ENCODE measurements at places on chromosomes 2 and 18. TPM values are rescaled to one million over a fixed set of nuclear protein-coding genes. Genes with fewer than 3 reads are reported as not detected.

The LYPD6B gene
- 1.4 TPM for polyA plus RNA-seq

The GPD2 gene
- polyA plus RNA-seq, result 6.5 TPM

- DNase-seq, result no peak
Measured at GRCh38 chr18:74183130-74183529, 34.8 kb downstream of the TIMM21 start.

DNA sequence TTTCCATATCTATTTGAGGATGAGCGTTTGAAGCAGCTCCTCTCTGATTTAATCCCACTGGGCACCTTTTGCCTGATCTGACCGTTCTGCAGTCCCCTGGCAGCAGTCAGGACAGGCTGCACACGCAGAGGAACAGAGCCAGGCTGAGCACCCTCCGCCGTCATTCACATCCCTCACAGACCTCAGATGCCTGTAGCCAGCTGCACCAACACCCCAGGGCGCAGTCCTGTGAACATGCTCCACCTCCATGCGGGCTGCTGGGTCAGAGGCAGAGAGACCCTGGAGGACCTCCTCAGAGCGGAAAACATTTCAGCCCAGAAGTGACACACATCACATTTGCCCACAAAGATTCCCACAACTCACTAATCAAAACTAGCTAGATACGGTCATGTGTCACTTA lies 146.1 kb downstream of the SEPTIN10 start:
- no peak for DNase-seq

DNA sequence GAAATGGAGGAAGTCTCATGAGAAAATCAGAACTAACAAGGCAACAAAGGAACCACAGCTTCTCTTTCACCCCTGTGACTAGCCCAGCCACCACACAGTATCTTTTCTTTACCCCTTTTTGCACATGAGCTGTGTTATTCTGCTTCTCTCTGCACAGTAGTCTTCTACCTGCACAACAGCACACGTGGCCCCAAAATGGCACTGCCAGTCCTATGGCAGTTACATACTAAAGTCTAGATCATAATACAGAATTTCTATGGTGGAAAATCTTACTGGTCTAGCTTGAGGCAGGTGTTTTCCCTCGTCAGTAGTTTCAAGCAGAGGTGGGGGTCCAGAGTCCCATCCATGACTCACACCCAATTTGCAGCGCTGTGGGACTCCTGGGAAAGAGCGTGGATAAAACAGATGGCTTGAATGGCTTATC lies 177.7 kb downstream of the DIS3L2 start:
- DNase-seq, result no peak

GRCh38 chr2:127577503-127577902 lies 42.0 kb downstream of the MYO7B start:
- no peak for DNase-seq

DNA sequence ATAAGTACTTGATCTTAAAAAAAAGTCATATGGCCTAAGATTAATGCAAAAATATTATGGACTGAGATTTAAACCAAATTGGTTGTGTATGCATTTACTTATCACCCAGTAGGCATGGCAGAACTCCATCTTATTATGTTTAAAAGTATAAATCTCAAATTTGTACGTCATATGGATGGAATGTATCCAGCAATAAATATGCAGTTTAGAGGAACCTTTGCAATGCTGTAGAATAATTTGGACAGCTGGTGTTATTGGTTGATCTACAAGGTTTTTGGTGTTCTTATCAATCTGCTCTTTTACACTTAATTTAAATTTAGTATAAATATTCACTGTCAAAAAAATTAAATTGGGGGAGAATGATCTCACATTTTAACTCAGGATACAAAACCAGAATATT lies 640.2 kb downstream of the SATB2 start:
- no peak for DNase-seq

- no peak for DNase-seq
Measured at GRCh38 chr18:27825689-27826088, 351.2 kb downstream of the CDH2 start.

GRCh38 chr2:235598532-235599531 lies 105.0 kb downstream of the AGAP1 start:
- no peak for DNase-seq

Data from thymus (tissue), 14 donors.